ENCODE measurements at places on chromosomes 3 and 15. TPM values are rescaled to one million over a fixed set of nuclear protein-coding genes. Genes with fewer than 3 reads are reported as not detected.

THSD4 gene
- total RNA-seq: not detected

DNA sequence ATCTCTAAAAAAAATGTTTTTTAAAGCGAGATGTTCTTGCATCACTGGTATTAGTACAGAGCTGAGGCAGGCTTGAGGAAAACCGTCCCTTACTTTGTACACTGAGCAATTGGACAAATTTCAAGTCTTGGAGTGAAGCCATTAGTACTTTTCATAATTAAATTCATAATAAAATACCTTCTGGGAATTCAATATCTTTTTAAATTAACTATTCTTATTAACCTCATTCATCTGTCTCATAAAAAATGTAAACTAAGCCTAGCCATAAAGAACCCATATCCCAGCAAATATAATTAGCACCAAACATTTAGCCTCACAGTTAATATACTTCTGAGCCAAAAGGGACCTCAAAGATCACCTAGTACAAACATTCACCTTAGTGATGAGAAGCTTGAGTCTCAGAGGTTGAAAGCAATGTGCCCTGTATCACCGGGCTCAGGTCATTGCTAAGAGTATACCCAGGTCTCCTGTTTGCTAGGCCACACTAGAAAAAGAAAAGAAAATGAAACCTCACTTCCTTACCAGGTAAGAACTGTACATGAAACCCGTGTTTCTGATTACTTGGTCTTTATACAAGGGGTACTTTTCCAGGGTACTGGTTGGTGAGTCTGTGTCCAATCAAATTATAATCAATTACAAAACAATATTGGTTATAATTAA lies 192.5 kb downstream of the ADAMTS9 start:
- DNase-seq: no peak

GRCh38 chr3:105996781-105997180 lies 128.0 kb upstream of the CBLB start:
- DNase-seq: no peak

HRG gene
- total RNA-seq: not detected

- no peak for DNase-seq
These were observed 11.7 kb downstream of the LXN start for GRCh38 chr3:158660711-158661110.

LPP gene
- 16.4 TPM for total RNA-seq

ALDH1L1 gene
- total RNA-seq: not detected

DNA sequence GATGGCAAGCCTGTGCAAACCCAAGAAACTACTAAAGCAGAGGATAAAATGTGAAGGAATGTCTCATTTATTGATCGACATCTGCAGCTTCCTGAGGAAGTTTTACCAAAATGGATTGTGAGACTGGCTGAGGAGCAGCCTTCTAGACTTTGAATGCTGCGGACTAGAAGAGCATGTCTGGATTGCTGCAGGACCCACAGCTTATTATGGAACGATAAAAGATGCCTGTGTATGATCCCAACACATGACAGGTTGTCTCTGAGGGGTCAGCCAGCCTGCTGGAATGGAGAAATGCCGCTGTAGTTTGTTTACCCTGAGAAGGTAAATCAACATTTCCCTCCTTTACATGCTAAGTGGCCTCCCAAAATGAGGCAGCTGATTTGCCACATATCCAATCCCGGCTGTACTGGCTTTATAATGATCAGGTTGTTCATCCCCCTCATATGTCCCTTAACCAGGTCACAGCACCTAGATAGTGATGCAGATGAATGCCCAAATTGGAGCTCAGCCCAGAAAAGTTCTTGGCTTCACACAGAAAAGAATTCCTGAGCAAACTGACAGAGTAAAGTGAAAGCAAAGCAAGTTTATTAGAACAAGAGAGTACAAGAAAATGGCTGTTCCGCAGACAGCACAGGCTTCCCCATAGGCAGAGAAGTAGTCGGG lies 63.9 kb downstream of the IL12A start:
- no peak for DNase-seq

DNA sequence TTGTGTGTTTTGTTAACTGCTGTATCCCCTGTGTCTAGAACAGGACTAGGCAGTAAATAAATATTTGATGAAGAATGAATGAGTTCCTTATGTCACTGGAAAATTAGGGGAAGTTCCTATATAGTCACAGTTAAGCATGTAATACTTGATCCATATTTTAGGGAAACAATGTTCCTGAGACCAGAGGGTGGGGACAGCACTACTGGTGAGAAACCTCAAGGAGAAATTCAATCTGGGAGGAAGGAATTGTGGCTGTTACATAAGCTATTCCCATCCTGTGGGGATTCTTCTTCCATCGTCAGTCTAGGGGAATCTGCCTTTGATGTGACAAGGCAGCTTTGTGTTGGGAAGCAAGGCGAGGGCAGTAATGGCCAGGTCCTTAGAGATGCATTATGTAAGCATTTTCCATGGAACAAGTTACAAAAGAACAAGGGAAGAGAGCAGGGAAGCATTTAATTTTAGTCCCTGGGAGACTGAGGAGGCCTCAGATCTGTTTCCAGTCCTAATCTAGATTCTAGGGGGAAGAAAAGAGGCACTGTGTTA lies 219.3 kb upstream of the TTC14 start:
- no peak for DNase-seq

GOLGA8T gene
- total RNA-seq: not detected

- no peak for DNase-seq
These were observed 18.2 kb upstream of the LACTB start for GRCh38 chr15:63103416-63103815.

- no peak for DNase-seq
These were observed 49.0 kb upstream of the FURIN start for GRCh38 chr15:90819390-90819789.

DNA sequence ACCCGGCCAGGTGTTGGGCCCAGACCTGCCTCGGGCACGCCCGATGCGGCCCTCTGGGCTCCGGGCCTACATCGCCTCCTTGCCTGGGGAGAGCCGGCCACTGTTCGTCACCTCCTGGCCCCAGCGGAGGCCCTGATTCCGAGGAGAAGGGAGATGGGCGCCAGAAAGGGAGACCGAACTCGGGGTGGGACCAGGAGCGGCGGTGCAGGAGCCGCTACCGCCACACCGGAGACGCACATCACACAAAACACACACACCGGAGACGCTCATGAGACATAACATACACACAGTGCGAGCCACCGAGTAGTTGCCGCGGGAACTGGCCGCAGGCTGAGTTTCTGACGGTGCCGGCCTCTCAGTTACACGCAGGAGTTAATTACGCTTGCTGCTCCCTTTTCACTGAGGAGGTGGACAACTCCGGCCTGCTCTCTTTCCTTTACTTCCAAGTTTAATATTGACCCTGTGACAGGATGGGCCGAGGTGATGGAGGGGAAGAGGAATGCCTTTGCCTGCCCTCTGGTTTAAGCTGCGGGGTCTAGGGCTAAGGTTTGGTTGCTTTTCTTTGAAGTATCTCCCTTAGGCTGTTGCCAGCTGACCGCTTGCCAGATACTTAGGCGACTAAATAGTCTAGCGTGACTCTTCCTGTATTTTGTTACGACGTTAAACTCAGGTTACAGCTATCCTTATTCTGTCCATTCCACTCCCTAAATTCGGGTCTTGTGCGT lies 570 bp downstream of the PCNP start:
- DNase-seq: peak; percentile 65

GRCh38 chr3:133330065-133330464 lies 69.8 kb upstream of the BFSP2 start:
- DNase-seq: no peak

DNA sequence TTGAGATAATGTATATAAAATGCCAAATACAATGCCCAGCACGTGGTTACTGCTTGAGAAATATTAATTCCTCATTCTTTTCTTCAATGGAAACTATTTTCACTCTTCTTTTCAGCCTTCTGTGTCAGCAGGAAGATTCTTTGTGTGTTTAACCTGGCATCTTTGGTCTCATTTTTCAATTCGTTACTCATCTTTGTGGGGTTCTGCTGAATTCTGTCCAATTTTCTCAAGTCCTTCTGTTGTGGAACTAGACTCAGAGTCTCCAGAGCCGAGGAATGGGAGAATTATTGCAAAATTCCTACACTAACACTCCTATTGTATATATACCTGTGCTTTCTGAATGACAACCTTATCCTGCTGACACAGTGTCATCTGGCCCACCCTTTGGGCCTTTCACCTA lies 96.8 kb upstream of the RGMA start:
- DNase-seq: no peak

DNA sequence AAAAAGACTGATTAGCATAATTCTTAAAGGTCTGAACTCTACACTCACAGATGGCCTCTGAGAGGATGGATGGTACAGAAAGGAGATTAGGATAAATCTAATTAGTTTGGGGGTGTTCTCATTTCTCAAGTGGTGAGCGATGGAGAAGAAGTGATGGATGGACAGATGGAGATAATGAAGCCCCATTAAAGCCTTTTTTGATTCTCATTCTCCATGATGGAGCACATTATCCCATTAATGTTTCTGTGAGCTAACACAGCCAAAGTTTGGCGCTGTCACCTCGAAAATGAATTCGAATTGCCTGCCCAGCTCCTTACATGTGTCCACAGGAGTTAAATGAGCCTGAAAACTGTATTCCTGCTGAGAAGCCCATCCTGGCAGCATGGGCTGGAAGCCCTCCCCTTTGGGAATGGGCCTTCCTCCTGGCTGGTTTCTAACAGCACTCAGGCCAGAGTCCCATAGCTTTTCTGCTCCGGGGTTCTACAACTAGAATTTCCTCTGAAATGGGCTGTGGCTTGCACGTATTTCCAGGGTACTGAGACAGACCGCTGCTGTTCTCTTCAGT lies 726.0 kb upstream of the CFAP20DC start:
- DNase-seq: no peak

HGD gene
- total RNA-seq: 0.16 TPM

RETNLB gene
- not detected for total RNA-seq

PPP4R2 gene
- total RNA-seq: 85.5 TPM

DNA sequence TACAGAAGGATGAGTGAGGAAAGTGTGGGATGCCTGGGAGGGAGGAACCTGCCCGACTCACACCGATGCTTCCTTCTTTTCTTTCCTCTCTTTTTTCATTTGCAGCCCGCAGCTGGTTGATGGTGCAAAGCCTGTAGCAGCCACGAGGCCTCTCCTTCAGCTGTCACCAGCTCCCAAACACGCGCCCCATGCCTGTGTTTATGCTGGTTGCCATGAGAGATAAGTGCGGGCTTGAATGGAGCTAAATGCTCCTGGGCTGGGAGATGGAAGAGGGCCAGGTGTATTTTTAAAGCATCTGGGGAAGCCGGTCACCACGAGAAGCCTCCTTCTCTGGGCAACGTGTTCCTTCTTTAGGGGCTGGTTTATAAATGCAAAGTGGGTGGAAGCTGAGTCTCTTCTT lies 9.3 kb downstream of the COLQ start:
- no peak for DNase-seq

- no peak for DNase-seq
These were observed 130.4 kb upstream of the FOXB1 start for GRCh38 chr15:59873644-59874272.

TMEM41A gene
- 24.5 TPM for total RNA-seq

ITIH1 gene
- total RNA-seq: not detected

GRCh38 chr3:102092617-102093466 lies 243.5 kb downstream of the NFKBIZ start:
- DNase-seq: peak; percentile 40

DNA sequence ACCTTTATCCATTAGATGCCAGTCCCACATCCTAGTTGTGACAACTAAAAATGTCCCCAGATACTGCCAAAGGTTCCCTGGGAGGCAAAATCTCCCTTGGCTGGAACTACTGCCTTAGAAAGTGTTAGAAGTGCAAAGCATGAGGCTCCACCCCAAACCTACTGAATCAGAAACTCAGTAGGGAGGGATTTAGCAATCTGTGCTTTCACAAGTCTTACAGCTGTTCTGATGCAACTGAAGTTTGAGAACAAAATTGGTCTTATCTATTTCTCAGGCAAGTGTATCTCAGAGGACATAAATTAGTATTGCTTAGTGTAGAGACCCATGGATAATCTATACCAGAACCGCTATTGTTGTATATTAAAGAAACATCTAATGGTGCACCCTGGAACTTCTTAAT lies 70.2 kb downstream of the CLDN1 start:
- no peak for DNase-seq

GRCh38 chr15:54820811-54821210 lies 375.9 kb downstream of the RSL24D1 start:
- DNase-seq: no peak

GRCh38 chr15:55106155-55106554 lies 90.6 kb downstream of the RSL24D1 start:
- DNase-seq: no peak

DNA sequence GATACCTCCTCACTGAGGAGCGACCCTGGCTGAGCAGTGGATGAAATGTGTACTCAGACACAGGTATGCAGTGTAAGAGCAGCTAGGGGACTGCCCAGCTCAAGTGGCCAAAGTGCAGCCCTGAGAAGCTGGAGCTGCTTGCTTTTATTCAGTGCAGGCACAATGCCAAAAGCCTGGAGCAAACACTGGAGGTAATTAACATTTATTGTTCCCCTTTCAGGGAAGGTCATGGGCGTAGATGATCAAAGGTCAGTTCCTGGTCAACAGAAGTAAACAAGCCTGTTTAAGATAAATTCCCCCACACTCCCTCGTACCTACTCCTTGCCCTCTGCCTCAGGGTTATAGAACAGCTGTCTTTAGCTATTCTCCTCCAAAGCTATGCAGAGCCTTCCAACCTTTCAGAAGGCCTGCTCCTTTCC lies 17.5 kb downstream of the PLA2G4F start:
- no peak for DNase-seq

SCN11A gene
- total RNA-seq: not detected

CLDN18 gene
- total RNA-seq: not detected

ROPN1B gene
- total RNA-seq: not detected

KLHDC8B gene
- 2.2 TPM for total RNA-seq

- peak; percentile 79 for DNase-seq
These were observed 10.2 kb downstream of the SNRK start for GRCh38 chr3:43296565-43296964.

EFL1 gene
- 25.6 TPM for total RNA-seq

ADAM10 gene
- total RNA-seq: 79.4 TPM

DNA sequence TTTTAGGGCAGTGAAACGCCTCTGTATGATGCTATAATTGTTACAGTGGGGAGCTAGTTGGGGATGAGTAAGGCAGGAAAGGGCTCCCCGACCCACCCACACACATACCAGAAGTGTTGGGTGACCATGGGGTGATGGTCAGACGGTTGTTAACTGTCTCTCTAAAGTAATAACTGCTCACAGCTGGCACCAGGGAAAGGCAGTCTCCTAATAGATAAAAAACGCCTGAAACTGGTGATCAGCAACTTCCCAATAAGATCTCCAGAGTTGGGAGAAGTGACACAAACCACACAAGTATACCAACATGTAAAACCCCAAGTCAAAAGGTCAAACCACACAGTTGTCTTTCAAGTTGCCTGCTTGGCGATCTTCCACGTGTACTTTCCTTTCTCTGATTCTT lies 346.5 kb upstream of the CNTN4 start:
- DNase-seq: peak; percentile 2

- no peak for DNase-seq
These were observed 9.9 kb upstream of the UBL7 start for GRCh38 chr15:74470631-74471395.

Measured in activated CD8-positive, alpha-beta T cell treated with anti-CD3 and anti-CD28 coated beads for 36 hours (primary cell).